EL (cell line): ENCODE measurements at places on chromosomes 3 and 15.

GRCh38 chr3:32492684-32493436, 9.8 kb downstream of the CMTM6 start:
- peak; percentile 64 for DNase-seq

- DNase-seq, result no peak
These were observed 123.7 kb downstream of the MTHFS start for GRCh38 chr15:79773128-79773527.

GRCh38 chr3:5426094-5426883, 238.8 kb downstream of the EDEM1 start:
- peak; percentile 37 for DNase-seq

GRCh38 chr15:83657549-83657948, 3.6 kb downstream of the ADAMTSL3 start:
- no peak for DNase-seq

DNA sequence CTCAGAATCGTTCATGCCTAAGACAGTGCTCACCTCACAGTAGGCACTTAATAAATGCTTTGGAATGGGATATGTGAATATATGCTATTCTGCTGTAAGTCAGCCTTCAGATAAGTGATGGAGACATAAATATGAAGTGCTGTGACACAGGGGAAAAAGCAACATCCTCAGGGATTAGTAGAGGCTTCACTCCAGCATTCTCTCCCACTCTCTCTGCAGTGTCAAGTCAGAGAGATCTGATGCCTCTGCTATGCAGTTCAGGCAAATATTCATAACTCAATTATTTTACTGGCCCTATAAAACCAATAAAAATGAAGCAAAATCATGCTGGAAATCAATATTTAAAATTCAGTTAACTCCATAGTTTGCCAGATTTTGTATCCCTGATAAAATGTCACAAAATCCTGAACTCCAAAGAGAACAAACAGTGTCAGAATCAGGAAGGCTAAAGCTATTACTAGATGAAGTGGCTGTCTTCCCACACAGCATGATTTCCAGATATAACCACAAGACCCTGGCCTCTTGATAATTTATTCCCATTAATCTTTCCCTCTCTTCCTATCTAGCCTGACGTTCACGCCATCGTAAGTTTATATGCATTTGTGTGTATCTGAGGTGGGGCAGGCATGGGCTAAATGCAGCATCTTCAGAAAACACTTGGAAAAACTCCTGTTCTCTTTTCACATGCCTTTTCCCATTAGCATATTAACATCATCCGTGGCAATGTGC, 278.9 kb upstream of the ATP11B start:
- DNase-seq, result no peak

- DNase-seq, result peak; percentile 39
These were observed 26.8 kb downstream of the RPN1 start for GRCh38 chr3:128623762-128624176.

DNA sequence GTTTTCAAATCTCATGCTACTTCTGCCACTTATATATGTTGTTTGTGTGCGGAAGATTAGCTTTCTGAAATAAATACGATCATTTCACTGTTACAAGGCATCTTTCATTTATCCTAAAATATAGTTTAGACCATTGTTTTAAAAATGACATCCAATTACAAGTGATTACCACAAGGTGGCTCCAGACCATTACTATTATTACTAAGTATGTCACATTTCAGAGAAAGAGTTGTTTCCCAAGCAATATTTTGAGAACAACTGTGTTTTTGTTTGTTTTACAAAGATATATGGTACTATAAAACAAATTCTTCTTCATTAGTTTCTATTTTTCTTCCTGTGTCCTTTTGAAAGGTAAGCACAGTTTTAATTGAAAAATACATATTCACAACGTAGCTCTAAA, 136.0 kb upstream of the RAP2B start:
- peak; percentile 40 for DNase-seq

- no peak for DNase-seq
These were observed 117.4 kb upstream of the LINGO1 start for GRCh38 chr15:77749998-77750540.

GRCh38 chr3:74403307-74403706, 211.2 kb downstream of the CNTN3 start:
- peak; percentile 12 for DNase-seq

GRCh38 chr15:100050877-100051786, 290.6 kb downstream of the ADAMTS17 start:
- DNase-seq, result no peak

DNA sequence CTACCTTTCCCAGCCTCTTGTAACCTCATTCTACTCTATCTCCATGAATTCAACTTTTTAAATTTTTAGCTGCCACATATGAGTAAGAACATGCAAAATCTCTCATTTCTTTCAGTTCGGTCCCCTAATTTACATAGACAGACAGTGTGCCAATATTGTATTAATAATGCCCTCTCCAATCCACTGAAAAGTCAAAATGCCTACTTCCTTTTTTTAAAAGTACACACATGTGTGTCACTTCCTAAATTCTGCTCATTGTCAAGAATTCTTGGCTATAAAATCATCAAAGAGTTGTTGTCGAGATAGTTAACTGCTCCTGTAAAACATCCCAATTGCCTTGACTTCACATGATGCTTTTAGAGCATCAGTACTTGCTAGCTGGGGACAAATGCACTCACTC, 84.2 kb upstream of the IL12A start:
- no peak for DNase-seq

DNA sequence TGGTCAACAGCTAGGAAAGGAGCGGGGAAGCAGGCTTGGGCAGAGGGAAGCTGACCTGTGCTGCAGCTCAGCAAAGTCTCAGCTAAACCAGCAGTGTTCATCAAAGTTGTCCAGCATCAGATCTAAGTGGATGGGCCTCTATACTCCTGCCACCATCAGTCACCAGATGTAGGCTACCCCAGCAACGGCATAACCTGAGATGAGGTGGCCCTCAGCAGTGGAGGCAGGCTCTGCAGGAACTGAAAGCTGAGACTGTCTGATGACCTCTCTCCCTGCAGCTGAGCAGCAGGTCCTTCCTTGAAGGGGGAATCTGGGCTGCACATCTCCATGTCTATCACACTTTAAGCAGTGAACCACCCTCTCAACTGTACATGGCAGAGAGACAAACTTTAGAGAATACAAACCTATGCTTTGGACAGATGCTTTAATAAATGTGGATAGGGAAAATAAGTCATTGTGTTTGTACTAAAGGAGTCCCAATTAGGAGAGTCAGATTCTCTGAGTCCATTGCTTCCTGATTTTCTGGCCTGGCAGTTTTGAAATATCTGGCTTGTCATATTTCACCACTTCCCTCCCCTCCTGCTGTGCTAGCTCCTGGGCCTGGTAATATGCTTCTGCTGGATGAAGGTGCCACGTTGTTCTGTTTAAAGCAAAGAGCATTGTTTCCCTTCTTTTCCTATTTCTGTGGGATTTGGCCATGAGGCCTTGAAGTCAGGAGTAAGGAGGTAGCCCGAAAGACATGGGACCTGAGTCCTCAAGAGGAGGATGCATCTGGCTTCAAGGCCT, 11.1 kb upstream of the PSTPIP1 start:
- no peak for DNase-seq

GRCh38 chr3:12638105-12638504, 25.8 kb downstream of the RAF1 start:
- DNase-seq, result peak; percentile 39

DNA sequence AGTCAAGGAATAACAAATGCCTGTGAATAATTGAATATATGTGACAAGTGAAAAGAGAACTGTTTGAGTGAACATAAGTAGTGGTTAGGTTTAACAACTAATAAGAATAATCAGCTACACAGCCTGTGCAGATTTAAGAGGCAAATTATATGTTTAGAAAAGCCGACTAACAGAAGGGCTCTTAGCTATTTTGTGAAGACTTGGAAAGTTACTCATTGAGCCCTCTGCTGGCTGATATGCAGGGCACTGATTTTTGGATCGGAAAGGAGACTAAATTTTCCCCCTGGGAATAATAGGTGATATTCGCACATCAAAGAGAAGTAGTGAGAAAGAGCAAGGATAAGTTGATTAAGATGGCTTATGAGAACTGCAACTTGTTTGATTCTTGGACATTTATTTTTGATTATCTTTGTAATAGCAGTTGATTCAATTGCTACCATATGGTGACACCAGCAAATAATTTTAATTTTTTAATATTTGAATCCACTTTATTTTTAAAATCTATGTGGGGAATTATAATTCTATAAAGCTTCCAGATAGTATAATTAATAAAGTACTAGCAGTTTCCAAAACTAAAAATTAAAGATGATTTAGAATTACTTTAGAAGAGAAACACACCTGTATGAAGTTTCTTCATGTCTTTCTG, 156.2 kb downstream of the NLGN1 start:
- DNase-seq, result peak; percentile 48

DNA sequence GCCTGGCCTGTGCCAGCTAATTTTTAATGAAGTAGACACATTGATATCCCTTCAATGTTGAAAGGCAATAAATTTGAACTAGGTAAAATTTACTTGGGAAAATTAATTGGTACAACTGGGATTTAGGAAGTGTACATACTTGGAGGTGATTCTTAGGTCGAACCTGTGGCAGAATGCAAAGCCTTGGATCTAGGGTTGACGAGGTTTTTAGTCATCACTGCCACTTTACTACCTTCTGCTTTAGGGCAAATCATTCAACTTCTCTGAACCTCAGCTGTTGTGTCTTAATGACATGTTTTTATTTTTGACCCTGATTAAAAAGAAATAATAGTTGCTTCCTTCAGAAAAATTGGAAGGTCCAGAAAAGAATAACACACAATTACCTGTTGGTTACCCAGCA, 2.5 kb downstream of the APPL1 start:
- no peak for DNase-seq

GRCh38 chr3:4995500-4996053, 16.3 kb downstream of the BHLHE40 start:
- peak; percentile 87 for DNase-seq
